ENCODE measurements at places on chromosomes 3 and 15.

GRCh38 chr3:144104186-144104585 is 132.6 kb downstream of the DIPK2A start:
- no peak for DNase-seq

- DNase-seq: no peak
These were observed 377.0 kb downstream of the GAP43 start for GRCh38 chr3:116000311-116000710.

- DNase-seq: no peak
These were observed 445.6 kb upstream of the RBMS3 start for GRCh38 chr3:28835249-28835648.

DNA sequence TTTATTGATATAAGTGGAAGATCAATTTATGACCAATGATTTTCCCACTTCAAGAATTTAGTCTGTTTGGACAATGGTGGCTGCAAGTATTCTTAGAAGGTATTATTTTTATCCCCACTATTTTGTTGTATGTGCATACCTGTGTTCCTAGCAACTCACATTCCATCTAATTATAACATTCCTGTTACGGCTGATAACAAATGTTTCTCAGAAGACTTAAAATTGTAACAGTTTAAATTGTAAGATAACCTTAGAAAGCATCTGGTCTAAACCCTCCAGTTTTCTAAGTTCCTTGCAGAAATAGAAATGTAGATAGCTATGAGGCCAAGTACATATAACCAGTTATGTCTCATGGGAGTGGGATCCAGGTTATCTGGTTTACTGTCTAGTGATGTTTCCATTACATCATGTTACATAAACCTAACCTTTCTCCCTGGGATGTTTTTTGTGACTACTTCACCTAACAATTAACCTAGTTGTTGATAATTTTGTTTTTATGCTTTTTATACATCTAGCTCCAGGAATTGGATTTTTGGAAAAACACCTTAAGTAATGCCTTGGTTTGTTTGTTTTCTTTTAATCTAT is 11.1 kb upstream of the MFN1 start:
- DNase-seq: no peak

GRCh38 chr15:39453620-39454019 is 127.3 kb upstream of the THBS1 start:
- DNase-seq: no peak

DNA sequence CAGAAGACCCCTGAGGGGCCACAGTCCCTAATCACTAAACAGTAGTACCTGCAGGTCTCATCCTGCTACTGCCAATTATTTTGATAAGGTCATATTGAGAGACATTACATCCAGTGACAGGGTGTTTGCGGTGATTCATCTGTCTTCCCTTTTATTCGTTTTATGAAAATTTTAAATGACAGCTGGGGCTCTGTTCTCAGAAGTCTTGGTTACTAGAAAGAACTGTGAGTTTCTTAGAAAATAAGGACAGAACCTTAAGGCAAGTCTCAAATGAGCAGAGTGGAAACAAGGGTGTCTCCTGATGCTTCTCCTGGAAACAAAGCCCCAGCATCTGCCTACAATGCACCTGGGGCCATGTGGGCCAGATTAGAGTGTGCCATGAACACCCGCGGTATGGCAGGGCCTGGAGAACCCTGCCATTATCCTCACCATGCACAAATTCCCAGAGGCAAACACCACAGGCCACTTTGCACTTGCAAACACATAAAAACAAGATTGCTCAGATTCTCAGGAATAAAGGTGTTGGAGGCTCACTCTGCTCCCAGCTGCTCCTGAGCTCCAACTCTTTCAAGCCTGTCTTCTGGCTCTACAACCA is 66.3 kb upstream of the IQSEC1 start:
- no peak for DNase-seq

GRCh38 chr15:58842713-58843396 is 71.8 kb downstream of the MINDY2 start:
- DNase-seq: no peak

GRCh38 chr15:97096303-97096835 is 765.9 kb downstream of the NR2F2 start:
- DNase-seq: no peak

GRCh38 chr3:82520846-82521245 is 759.4 kb upstream of the GBE1 start:
- DNase-seq: no peak

DNA sequence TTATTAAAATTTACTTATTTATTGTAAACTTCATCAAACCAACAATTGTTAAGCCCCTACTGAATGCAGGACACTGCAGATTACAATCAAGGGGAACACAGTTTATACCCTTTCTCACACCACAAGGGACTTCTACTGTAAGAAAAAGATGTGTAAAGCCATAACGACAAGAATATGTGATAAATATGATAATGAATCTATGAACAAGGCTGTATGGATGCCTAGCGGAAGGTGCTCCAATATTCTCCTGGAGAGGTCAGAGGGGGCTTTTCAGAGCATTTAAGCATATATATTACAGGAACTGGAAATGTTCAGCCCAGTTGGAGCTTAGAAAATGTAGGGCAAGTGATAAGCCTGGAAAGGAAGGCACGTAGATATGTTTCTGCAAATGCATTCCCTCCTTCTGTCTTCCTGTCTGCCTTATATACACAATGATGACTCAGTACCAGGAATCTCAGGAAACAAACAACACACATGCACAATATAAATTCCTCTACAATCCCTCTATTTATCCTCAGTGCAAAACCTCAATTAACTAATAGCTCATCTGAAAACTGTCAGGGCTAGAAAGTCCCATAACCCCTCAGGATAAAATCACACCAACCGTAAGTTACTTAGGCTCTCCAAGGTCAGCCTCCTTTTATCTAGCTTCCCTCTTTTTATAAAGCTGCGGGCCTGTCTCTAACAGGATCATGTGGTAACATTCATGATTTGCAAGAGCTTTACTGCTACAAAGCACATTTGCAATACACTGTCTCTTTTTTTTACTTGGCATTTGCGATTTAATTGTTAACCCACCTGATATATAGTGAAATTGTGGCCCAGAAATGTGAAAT is 393.1 kb downstream of the LPP start:
- DNase-seq: no peak

All from skin of body (tissue), 3 donors.